ENCODE measurements at places on chromosomes 3 and 15. TPM values are rescaled to one million over a fixed set of nuclear protein-coding genes. Genes with fewer than 3 reads are reported as not detected.

GRCh38 chr3:135860761-135861160, 104.8 kb upstream of the PPP2R3A start:
- DNase-seq, result no peak

GRCh38 chr15:35466476-35466875, 79.5 kb downstream of the DPH6 start:
- DNase-seq, result peak; percentile 30

- no peak for DNase-seq
Observed at GRCh38 chr3:172359231-172359630, 89.0 kb downstream of the GHSR start.

GRCh38 chr3:105790534-105790933, 78.3 kb downstream of the CBLB start:
- no peak for DNase-seq

GRCh38 chr3:124007186-124007585, 15.3 kb upstream of the ROPN1 start:
- DNase-seq, result no peak

DNA sequence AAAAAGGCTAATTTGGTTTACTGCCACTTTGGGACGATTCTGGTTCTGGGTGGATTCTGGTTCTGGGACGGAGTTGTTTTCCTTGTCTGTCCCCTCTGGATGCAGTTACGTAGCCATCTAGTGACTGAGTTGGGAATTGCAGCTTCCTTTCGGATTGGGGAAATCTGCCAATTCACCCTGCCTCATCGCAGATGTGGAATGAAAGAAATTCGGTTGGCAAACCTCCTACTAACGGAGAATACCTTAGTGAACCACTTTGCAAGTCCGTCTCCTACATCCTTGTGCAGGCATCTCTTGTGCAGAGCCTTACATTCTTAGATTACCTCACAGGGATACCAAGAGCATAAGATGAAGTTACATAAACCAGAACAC, 31.5 kb upstream of the AP4E1 start:
- DNase-seq, result peak; percentile 90

DNA sequence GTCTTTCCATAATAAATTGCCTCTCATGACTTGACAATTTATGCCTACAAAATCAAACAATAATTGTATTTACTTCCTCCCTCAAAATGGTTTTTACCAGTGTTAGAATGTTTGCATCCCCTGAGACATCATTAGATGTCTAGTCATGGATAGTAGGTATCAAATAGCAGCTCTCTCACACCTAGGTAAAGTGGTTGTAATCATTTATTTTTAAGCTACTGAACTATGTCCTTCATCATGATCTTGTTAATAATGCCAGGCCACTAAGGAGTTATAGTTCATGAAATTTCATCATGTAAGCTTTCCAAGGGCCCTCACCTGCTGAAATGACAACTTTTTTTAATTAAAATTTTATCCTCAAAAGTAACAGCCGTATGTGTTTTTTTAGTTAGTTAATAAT, 134.1 kb downstream of the ARPP21 start:
- no peak for DNase-seq

DNA sequence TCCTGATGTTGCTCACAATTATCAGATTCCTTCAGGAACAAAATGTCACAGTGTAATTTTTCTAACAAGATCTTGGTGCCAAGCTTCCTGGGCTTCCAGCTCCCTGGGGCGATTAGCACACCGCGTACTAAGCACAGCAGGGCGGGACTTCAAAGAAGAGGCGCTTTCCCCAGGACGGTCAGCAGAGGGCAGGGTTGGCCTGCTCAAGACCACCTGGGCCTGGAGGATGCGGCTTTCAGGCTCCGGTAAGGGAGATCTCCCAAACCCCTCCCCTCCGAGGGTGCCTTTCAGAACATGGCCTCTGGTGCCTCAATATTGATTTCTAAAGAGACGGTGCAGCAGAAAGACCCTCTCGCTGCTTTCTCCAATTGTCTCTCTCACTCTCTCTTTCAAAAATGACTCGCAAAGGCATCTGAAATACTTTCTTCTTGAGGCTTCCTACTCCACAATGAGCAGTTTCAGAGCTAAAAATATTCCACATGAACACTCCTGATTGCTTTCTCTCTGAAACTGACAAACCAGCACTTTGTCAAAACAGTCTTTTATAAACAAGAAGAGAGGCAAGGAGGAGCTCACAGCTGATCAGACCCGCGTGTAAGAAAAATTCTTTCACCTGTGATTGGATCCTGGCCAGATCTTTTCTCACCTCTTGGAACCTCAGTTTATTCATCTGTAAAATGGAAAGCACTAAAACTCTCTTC, 154.0 kb downstream of the ADAMTS9 start:
- peak; percentile 87 for DNase-seq

GRCh38 chr3:55156851-55157650, 229.2 kb upstream of the LRTM1 start:
- peak; percentile 26 for DNase-seq

GRCh38 chr15:60152386-60152785, 148.3 kb downstream of the FOXB1 start:
- DNase-seq, result no peak

DNA sequence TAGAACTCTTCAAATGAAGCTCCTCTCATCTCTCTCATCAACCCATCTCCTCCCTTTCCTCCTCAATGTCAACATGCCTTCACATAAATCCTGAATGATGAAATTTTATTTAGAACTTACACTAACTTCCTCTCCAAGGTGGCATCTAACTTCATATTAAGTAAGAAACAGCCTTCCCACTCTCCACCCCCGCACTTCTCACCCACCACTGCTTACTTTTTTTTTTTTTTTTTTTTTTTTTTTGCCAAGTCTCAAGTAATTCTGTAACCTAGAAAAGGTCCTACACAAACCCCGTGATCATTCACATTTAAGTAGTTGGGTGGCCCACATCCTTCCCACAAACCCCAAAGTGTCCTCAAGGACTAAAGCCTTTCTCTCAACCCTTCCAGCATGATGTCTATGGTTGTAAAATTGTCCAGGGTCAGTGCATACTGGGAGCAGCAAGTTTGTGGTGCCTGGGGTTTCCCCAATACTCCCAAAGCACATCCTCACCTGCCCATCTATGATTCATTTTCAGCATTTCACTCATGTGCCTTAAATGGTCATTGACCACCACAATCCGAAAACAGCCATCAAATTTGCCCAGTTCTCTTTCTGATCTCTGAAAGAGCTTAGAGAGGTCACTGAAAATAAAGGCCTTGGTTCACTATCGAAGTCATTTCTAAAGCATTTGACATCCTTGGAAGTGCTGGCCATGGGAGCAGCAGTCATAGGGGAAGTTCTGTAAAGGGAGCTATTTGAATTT, 47.2 kb downstream of the CD86 start:
- no peak for DNase-seq

DNA sequence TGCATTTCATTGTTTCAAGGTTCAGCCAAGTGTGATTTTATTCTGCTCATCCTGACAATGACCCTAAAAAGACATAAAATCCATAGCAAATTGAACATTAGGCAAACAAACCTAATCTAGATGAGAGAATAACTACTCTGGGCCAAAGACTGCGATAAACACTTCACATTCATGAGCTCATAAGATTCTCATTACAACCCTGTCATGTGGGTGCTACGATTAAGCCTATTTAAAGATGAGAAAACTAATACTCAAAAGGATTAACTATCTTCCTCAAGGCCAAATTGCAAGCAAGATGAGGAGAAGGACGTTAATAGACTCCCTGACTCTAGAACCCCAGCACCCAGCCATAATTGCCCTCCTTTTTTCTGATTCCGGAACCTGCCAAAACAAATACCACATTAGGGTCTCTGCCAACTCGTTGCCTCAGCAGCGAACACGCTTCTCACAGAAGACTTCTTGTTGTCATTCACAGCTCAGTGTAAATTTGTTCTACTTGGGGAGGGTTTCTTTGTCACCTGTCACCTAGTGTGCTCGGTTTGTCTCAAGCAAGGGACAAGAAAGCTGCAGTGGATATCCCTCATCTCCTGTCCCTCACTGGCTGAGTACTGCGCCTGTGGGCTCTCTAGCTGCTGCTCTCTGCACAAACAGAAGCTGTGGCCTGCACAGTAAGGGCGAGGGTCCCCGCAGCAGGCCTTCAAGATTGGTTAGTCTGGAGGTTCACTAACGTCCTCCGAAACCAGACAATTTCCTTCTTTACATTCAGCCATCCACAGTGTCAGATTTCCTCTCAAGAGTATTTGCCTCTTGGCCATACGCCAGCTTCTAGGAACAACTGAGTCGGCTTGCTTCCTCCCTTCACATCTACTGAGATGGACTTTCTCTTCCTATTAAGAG, 200.0 kb upstream of the UBE2E2 start:
- peak; percentile 57 for DNase-seq

- DNase-seq, result no peak
Observed at GRCh38 chr15:60413231-60413824, 15.5 kb upstream of the ANXA2 start.

DNA sequence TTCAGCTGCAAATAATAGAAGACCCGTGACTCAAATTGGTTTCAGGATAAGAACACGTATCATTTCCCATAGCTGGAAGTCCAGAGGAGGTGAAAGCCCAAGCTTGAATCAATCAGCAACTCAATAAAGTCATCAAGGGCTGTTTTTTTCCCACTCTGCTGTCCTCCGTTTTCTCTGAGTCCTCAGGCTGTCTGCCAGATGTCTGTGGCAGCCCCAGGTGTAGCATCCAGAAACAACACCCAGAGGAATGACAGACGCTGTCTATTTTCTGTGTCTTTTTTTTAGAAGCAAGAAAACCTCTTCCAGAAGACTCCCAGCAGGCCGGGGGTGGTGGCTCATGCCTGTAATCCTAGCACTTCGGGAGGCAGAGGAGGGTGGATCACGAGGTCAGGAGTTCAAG, 204.4 kb downstream of the FAM43A start:
- DNase-seq, result no peak

DNA sequence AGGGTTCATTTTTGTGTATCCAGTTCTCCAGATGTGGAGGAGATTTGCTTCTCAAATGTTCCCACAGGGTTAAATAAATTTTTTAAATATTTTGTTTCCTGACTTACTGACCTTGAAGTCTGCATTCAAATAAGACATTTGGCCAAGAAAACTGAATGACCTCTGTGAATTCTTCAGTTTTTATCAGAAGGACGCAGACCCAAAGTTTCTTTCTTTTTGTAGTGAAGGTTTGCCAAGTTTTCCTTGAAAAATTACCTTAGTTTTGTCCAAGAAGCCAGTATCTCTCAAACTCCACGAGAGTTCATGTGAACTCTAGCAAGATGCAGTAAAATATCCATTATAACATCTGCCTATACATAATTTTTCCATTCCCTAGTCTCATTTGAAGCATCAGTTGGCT, 202.9 kb downstream of the ZMAT3 start:
- DNase-seq, result no peak

SLC51B gene
- not detected for total RNA-seq

IL17RC gene
- total RNA-seq, result 25.7 TPM

CDCP1 gene
- total RNA-seq, result 180 TPM

RLBP1 gene
- total RNA-seq, result not detected

All from MCF 10A (cell line).